Bone marrow (tissue), 2 donors: ENCODE measurements at places on chromosomes 7 and 10.

DNA sequence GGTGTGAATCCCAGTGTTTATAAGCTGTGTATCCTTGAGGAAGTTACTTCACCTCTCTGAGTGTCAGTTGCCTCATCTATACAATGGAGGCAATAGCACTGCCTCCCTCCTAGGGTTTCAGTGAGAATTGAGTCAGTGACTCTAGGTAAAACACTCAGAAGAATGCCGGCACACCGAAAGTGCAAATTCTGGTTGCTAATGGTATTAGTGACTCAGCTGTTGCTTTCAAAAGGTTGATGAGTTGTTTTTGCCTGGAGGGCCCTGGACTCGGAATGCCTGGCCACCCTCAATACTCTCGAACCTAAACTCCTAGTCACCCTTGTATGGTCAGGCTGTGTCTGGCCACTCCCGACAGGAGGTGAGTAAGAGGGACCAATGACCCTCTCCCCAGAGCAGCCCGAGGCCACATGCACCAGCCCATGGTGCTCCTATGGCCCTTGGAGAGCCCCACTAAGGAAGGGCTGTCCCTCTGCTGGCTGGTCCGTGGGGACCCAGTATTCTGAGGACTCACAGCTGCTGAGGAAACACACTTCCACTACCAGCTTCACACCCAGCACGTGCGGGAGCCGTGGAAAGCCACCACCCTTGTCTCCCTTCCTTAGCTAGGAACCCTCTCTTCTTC is 60.2 kb downstream of the CALML3 start:
- no peak for DNase-seq

DNA sequence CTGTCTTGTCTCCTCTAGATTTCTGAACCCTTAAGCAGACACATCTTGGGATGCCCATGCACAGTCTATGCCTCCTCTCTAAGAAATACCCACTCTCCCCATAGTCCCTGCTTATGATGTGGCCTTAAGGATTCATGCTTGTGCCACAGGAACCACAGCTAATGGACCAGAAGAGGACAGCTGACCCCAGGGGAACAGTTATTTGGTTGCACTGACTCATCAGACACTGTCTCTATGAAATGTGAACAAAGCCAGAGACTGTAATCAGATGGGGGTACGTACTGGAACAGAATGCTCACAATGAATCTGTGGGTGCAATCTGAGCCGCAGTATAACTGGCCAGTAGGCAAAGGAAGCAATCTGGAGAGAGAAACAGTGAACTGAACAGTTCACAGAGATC is 121.9 kb downstream of the USP6NL start:
- no peak for DNase-seq

GRCh38 chr7:16086743-16087142 is 334.6 kb downstream of the CRPPA start:
- DNase-seq = no peak

DNA sequence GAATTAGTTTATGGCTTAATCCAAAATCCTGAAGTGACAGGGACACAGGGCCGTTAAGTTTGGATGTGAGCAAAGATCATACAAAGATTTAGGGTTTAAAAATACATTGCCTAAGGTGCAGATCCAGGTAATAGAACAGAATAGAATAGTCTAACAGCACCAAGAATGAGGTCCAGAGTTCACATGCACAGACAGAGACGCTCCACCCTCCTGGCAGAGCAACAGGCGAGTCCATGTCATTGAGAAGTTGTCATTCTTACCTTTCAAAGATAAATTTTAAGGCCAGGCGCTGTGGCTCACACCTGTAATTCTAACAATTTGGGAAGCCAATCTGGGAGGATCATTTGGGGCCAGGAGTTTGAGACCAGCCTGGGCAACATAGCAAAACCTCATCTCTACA is 209.1 kb upstream of the AUTS2 start:
- no peak for DNase-seq

DNA sequence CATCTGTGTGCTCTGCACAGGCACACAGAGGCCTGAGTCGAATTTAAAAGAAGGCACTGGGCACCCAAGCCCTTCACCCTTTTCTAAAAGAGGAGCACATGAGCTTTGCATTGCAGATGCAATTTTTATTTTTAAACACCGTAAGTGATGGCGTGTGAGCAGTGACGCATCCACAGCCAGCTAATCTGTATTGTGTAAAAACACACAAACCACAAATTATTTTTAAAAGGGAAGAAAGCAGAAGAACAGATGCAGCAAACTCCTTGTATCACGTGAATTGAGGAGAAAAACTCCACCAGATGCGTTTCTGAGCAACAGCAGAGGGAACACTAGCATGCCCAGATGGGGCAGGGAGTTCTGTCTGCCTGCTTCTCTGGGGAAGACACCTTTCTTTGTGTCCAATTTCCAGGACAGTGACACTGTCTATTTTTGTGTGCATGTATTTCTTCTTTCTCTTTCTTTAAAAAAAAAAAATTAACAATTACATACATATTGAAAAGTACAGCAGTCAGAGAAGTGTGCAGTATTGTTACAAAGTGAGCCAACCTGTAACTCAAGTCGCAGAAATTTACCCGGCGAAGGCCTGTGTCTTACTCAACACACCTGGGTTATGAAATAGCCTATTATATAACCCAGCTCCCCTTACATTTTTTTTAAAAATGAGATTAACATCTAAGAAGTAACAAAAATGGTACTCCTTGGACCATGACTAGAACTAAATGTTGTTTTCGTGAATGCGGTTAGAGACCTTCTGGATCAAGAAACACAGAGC is 39.2 kb downstream of the EEPD1 start:
- peak; percentile 24 for DNase-seq

DNA sequence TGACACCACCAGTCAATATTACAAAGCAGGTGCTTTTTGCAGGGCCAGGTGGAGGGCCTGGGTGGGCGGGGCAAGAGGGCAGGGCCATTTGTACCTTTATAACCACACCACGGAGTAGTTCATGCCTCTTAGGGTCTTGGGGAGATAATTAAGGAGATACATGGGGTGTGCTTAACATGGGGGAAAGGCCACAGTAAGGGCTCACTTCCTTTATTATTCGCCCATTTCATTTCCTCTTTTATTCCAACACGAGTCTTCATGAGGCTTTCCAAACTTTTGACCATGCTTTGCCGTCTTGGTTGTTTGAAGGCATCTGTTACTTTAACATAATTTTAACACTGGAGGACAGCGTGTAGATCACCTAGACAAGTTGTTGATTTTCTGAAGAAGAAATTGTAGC is 33.3 kb upstream of the LYZL2 start:
- no peak for DNase-seq

- DNase-seq = no peak
Observed at GRCh38 chr10:71520042-71520441, 123.3 kb downstream of the CDH23 start.

- no peak for DNase-seq
Observed at GRCh38 chr7:72152161-72153131, 259.7 kb downstream of the CALN1 start.

DNA sequence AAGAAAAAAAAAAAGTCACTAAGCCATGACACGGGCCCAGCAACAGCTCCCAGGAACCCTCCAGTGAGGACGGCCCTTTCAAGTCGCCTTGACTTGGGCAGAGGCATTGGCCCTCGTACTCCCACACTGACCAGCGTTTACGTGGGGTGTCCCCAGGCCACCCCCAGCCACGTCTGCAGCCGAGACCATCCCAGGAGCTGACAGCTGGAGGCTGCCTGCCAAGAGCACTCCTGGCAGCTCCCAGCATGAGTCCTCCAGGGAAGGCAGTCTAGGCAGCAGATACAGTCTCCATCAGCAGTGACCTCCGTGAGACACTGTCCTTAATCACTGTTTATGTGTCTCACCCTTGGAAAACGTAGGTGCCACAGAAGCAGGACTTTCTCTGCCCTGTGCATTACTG is 86.5 kb downstream of the PROSER2 start:
- no peak for DNase-seq

DNA sequence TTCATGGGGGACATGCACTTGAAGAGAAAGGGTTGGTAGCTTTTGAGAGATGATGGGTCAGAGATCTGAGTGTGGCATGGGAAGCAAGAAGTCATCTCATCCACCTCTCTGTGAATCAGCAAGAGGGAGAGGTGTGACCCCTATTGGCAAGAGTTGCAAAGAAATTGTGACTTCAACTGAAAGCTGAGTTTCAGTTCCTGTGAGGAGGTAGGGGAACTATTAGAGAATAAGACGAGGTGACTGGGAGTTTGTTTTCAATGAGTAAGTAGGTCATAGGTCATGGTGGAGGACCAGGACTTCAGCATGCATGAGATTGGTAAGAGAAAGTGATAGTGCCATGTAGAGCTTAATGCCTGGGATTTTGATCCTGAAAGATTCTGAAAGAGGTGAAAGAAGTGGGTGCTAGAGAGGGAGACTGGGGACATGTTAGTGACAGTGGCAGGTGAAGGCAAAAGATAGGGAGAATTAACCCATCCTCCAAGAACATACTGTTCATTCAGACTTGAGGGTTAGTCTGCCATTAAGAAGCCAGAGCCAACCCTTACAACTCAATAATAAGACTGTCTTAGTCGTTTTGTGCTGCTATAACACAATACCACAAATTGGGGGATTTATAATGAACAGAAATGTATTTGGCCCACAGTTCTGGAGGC is 75.5 kb upstream of the CAPZA2 start:
- DNase-seq = no peak

- DNase-seq = no peak
Observed at GRCh38 chr7:116569737-116570136, 44.9 kb downstream of the CAV1 start.

DNA sequence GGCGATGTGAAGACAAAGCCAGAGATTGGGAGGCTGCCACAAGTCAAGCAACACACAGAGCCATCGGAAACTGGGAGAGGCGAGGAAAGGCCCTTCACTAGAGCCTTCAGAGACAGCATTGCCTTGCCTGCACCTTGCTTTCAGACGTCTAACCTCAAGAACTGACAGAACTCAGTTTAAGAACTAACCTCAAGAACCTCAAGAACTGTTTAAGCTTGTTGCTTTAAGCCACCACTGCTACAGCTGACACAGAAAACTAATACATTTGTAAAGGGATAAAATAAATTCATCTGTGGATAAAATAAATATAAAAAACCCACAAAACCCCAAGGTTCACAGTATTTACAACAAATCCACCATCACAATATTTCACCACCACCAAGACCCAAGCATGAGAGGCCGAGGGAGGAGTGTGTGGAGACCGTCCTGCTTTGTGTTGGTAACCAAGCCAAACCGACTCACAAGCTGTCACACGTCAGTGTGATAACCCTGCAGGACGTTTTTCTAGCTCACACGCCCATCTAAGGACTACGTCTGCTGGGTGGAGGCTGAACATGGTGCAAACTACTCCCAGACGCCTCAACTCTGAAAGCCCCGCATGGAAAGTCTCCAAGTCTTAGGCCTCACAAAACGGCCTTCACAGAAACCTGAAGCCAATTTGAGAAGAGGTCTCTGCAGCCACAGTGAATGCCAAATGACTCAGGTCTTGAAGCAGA is 116.8 kb downstream of the ABLIM1 start:
- no peak for DNase-seq

DNA sequence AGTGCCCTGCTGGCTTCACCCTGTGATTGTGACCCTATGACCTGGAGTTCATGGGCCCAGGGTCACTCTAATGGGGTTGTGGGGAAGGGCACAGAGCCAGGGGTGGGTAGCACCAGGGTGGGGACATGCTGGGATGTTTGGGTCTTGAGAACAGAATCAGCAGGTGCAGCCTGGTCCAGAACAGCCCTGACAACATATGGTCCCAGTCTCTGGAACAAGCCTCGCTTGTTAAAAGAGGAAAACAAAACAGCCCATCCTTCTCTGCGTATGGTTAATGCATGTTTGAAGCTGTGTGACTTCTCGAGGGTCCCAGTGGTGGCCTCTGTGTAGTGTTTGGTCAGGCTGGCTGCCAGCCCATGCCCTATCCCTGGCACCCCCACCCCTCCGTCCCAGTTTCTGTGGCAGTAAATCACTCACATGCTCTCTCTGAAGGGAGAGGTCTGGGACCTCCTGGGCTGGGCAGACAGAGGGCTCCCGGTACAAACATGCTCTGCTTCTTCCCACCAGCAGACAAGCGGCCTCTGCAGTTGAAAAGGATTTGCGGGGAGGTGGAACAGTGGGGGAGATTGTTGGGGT is 79.4 kb downstream of the FAM241B start:
- DNase-seq = no peak

- DNase-seq = peak; percentile 41
Observed at GRCh38 chr7:50735333-50735732, 47.4 kb downstream of the GRB10 start.

DNA sequence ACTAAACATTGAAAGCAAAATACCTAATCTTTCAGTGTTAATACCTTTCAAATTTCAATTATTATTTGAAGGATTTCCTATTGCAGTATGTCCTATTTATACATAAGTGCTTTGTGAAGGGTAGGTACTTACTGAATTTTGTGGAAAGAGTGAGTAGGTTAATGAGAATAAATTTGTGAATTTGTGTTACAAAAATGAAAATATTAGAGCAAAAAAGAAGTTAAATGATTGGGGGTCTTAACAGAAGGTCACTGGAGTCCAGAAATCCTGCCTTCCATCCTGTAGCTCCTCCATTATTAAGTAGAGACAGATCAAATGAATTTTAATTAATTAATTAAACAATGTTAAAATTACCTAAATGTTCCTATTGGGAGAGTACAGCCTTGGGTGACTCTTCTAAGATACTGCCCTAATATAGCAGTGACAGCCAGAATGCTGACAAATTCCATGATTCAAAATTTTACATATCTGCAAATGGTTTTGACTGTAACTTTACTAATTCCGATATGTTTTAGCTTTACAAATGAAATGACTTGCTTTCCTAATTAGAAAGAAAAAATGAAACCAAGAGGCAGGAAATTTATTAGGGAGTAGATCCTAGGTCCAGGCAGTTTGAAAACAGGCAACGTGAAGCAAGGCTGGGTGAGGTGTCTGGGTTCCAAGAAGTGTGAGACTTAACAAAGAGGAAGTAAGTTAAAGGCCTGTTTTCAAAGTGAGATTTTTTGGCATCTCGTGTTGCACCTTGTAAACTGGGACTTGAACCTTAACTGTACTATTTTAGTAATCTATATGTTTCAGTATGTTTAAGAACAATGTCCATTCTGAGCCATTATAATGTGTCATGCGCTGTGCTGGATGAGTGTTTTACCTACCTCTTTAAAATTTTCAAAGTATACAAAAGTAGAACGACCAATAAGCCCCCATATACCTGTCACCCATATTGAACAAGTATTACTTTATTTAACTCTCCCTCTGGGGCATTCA is 1.5 kb downstream of the PIK3CG start:
- DNase-seq = peak; percentile 45

GRCh38 chr10:63780101-63780500 is 258.9 kb downstream of the REEP3 start:
- DNase-seq = no peak

GRCh38 chr10:126022841-126023240 is 126.5 kb downstream of the FANK1 start:
- DNase-seq = no peak

DNA sequence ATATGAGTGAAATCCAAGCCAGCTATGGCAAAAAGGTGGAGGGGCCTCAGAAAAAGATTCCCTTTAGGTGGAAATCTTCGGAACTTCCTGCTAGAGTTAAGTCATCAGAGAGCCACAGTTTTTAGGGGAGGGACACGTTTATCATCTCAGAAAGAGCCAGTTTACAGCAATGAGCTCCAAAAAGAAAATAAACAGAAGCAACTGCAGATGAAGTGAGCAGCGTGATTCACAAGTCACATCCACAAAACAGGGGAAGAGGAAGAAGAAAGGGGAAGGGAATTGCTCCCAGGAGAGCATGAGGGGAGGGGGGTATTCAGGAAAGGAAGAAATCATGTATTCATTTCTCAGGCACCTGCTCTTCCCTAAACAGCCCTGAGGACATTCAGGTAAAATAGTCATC is 156.2 kb upstream of the FOXK1 start:
- DNase-seq = no peak

GRCh38 chr10:26738301-26738911 is 40.9 kb downstream of the PDSS1 start:
- no peak for DNase-seq
